Activated CD4-positive, alpha-beta T cell treated with anti-CD3 and anti-CD28 coated beads for 4 hours (primary cell): ENCODE measurements at places on chromosomes 3 and 15.

DNA sequence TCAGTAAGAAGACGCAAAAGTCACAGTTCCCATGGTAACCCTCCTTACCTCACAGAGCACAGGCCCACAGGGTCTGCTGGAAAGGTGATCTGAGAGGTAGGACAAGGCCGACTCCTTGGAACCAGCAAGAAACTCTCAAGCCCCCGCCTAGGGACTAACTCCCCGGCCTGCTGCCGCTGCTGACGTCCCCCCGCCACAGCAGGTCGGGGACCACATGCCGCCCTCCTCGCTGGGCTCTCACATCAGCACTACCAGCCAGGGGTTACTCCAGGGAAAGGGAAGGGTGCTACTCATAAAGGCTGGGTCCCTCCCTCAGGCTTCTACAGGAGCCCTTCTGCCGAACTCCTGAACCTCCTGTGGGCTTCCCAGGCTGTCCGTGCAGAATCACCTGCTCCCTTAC lies 94.2 kb downstream of the XXYLT1 start:
- no peak for DNase-seq

GRCh38 chr3:56926243-56926946 lies 124.6 kb upstream of the ARHGEF3 start:
- no peak for DNase-seq

DNA sequence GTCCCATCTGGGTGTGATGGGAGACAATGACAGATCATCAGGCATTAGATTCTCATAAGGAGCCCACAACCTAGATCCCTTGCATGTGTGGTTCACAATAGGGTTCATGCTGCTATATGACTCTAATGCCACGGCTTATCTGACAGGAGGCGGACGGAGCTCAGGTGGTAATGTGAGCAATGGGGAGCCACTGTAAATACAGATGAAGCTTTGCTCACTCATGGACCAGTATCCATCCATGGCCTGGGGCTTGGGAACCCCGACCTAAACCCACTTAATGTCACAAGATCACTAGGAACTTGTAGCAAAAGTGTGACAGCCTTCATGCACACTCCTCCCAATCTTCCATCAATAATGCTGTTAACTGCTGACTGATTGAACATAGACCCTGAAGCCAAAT lies 2.0 kb upstream of the FAM219B start:
- DNase-seq, result no peak

DNA sequence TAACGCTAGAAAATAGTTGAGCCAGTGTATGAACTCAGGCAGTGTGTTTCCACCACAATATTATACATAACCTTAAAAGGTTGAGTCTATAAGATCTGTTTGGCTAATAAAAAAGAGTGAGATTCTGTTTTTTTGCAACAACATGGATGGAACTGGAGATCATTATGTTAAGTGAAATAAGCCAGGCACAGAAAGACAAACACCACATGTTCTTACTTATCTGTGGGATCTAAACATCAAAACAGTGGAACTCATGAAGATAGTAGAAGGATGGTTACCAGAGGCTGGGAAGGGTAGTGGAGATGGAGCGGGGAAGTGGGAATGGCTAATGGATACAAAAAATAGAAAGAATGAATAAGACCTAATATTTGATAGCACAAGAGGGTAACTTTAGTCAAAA lies 150.7 kb downstream of the GABRG3 start:
- no peak for DNase-seq

GRCh38 chr15:55676507-55676906 lies 66.4 kb downstream of the PRTG start:
- DNase-seq, result no peak

- no peak for DNase-seq
Measured at GRCh38 chr3:60571511-60571910, 679.7 kb downstream of the FHIT start.

DNA sequence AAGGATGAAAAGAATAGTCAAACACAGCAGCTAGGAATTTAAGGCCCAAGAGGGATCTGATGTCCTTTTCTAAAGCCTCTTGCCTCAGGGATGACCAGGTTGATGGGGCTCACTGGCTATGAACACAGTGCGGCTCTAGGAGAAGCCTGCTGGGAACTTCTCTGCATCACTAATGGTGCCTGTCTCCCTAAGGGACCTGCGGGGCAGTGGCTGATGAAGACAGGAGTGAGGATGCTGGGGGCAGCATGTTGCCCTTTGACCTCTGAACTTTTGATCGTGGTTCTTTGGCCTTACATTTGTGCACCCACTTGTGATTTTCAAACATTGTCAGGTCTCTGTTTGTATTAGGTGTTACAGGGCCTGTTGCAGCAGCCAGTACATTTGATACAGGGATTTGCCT lies 64.9 kb upstream of the KLHL25 start:
- DNase-seq, result no peak

GRCh38 chr3:62837145-62837787 lies 38.0 kb downstream of the CADPS start:
- DNase-seq, result no peak

- no peak for DNase-seq
Measured at GRCh38 chr3:98877132-98877531, 24.4 kb downstream of the DCBLD2 start.

DNA sequence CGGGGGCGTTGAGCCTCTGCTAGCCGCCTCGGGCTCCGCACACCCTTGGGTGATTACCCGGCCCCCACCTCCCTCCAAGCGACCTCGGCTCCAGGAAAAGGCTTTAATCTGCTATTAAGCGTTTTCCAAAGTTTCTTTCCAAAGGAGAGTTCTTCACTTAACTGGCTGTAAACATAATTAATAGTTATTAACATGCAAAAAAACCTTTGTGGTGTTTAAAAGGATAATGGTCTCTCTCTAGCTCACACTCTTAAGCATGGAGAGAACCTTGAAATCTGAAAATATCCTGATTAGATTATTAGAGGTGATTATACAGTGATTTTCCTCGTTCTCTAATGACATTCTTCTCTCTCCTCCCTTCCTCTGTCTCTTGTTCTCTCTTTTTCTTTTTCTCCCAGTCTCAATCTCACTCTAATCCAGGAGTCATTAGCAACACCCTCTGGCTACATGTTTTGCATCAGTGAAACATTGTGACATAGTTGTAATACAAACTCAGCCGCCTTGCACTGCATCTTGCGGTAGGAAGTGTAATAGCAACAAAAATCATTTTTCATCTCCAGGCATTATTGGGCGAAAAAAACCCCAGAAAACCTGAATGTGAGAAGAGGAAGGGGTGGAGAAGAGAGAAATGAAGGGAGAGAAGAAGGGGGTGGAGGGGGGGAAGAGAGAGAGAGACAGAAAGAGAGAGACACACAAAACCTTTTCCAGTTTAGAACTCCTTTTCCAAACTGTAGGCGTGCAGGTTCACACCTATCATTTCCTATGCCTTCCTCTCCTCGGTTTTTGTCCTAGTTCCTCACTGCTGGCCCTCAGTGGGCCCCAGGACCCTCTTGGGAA lies 24.4 kb downstream of the NR2F2 start:
- no peak for DNase-seq

DNA sequence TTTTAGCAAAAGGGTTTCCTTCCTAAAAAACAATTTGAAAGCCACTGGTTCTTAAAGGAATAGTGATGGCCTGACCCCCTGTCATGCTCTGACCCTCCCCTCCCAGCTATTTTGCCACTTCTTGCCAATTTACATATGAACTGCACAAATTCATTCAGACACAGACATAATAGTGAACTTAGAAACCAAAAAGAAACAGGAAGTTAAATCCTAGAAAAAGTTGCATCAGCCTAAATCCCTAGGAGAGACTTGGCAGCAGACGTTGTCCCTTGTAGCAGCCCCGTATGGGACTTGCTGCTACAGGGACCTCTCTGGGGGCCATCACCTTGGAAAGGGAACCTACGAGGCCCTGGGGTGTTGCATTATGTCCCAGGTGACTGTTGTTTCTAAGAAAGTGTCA lies 14.3 kb upstream of the PDE8A start:
- DNase-seq, result no peak

DNA sequence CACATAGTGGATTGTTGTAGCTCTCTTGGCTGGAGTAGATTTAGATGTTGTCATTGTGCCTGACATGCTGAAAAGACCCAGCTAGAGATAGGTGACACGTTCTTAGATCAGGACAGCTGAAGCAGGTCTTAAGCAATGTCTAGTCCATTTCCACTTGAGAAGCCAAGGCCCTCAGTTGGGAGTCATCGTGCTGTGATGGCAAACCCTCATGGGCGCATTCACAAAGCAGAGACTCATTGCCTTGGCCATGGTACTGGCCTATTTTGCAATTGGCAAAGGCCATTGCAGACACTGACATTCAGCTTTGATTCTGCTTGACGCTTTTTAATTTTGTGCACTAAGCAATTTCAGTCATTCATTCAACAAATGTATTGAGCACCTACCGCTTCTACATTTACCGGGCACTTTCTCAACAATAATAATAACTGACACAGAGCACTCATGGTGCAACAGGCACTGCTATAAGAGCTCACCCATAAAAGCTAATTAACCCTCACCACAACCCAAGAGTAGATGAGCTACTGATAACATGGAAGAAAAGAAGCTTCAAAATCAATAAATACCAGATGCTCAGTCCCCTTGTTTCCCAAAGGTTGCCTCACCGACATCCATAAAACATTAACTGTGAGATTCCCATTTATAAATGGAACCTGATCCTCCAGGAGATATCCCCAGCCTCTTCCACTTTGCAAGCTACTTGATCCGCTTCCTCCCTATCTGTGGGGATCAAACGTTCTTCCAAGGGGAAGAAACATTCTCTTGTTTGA lies 200.1 kb downstream of the TLE3 start:
- DNase-seq, result no peak

GRCh38 chr3:140571836-140572235 lies 106.0 kb upstream of the TRIM42 start:
- no peak for DNase-seq

- DNase-seq, result no peak
Measured at GRCh38 chr3:119639494-119640350, 20.7 kb downstream of the POPDC2 start.

DNA sequence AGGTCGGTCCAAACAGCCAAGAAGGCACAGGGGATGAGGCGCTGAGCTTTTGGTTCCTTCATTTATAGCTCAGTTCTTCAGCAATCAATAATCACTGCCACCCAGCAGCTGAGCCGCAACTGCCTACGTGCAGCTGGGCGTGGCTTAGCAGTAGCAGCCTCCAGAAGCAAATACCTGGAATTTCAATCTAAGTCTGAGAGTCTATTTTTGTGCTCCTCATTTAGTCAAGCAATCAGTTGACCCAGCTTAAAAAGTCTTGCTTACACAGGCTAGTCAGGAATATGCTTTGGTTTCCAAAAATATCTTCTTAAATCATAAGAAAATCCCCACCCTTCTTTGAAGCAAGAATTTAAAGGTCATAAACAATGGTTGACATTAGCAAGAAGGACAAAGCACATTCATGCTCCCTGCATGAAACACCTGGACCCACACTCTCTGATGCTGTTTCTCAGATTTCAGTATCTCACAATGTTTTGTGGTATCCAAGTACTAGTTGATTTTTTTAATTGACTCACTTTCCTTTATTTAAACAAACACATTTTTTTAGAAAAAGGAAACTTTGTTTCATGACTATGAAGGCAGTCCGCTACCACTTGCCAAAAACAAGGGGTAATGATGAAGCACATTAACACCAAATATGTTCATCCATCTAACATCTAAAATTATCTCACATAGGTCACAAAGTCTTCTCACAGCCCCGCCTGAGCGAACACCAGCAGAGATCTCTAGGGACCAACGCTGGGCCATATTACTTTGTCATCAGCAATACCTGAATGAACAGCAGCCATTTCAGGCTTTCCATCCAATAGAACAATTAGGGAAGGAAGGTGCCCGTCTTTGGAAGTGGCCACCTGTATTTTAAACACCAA lies 106.1 kb downstream of the OXNAD1 start:
- DNase-seq, result no peak

DNA sequence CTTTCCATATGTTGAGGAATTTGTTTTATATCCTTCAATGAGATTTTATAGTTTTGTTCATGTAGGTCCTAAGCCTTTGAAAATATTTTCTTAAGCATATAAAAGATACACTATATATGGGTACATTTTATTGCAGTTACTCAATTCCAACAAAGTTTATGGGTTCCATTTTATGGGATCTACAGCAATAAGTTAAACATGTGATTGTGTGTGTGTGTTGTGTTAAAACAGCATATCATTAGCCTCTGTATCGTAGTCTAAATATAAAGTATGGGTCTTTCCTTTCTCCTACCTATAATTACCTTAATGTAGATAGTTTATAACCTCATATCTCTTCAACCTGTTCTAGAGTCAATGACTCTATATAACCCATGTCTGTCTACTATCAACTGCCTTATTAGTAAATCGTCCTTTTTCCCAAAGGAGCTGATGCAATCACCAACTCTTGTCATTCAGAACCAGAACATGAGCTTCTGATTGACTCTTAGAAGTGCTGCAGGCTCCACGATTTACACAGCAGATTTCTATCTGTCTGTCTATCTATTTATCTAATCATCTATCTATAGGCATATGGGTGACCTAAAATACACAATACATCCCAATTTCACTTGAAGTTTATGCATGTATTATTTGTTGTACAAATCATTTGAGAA lies 512.6 kb upstream of the CBLB start:
- no peak for DNase-seq

GRCh38 chr15:90560229-90560776 lies 30.6 kb downstream of the CRTC3 start:
- no peak for DNase-seq

DNA sequence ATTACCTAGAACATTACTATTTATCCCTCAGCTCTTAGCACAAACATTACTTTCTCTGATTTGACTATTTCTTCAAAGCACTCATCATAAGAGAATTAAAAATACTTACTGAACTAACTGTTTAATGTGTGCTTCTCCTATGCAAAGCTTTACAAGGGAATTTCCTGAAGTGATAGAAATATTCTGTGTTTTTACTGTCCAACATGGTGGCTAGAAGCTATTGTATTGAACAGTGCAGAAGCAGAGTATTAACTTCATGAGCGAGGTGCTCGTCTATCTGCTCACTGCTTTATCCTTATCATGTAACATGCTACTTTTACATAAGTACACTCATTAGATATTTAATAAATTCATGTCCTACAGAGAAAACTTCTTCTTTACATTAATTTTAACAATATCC lies 239.1 kb downstream of the ISL2 start:
- no peak for DNase-seq

- no peak for DNase-seq
Measured at GRCh38 chr3:172229462-172229861, 190.1 kb downstream of the FNDC3B start.

GRCh38 chr3:16430717-16431630 lies 82.5 kb downstream of the RFTN1 start:
- no peak for DNase-seq

GRCh38 chr3:64196236-64196929 lies 28.9 kb downstream of the PRICKLE2 start:
- no peak for DNase-seq

- DNase-seq, result no peak
Measured at GRCh38 chr3:23079976-23080375, 123.2 kb upstream of the UBE2E2 start.
